ENCODE measurements at places on chromosomes 6 and 20.
A peak's percentile ranks its signal among the peaks of the same experiment; 100 is the strongest.

DNA sequence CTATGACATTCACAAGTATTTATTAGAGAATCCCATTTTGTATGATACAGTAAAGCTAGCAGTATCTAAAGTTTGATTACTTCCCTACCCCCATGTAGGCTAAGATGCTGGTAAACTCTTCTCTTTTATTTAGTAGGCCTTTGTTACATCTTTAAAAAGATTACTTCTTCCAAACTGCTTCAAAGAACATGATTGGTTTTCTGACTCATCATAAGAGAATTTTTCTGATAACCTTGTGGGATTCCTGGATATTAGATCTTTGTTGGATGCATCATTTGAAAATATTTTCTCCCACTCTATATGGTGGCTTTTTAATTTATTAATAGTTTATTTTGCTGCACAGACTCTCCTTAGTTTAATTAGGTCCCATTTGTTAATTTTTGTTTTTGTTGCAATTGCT is 898.3 kb upstream of the ADGRB3 start:
- DNase-seq, result no peak

DNA sequence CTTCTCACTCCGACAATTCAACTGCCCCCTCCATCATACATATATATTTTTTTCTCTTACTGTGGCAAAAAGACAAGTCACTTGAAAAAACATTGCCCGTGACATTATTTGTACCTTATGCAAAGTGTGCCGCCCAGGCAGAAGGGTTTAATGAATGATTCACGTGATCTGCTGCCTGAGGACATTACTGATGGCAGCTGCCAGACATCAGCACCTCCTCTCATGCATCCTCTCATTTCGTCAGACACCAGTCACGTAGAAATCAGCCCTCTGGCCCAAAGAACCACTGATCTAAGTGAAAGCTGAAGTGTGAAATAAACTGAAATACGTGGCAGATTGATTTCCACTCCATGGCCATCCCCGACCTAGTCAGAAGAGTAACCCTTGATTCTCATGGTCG is 218.8 kb upstream of the PDE10A start:
- DNase-seq, result no peak

GRCh38 chr6:2716936-2717700 is 33.6 kb downstream of the MYLK4 start:
- DNase-seq, result no peak

- DNase-seq, result no peak
Observed at GRCh38 chr6:113763876-113764275, 93.3 kb upstream of the MARCKS start.

- DNase-seq, result no peak
Observed at GRCh38 chr6:14401246-14401645, 283.7 kb downstream of the CD83 start.

- no peak for DNase-seq
Observed at GRCh38 chr20:38728191-38728781, 4.0 kb downstream of the SLC32A1 start.

DNA sequence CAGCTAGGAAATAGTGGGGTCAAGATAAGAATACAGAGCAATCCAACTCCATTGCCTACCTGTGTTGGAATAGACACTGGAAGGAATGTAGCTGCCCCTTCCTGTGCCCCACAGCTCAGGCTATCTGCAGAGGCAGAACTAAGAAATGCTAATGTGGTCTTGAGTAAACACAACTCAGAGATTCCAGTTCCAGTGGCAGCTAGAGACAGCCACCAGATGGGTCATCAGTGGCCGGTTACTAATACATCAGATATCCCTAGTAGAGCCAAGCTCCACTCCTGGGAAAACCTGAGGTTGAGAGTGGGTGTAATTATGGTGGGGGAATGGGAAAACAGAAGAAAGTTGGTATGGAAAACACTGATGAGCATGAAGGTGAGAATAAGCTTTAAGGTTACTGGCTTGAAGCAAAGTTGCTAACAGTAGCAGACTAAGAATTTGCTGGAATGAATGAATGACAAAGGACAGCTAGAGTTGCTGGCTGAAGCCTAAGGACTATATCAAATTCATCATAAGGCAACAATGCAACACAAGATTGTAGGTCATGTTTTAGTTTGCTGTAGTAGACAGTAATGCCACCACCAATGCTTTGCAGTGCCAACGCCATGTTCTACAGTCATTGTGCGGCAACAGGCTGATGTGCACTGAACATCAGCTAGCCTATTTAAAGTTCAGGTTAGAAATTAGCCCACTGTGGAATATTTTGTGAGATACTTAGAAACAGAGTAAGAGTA is 28.3 kb upstream of the FAM83C start:
- no peak for DNase-seq

DNA sequence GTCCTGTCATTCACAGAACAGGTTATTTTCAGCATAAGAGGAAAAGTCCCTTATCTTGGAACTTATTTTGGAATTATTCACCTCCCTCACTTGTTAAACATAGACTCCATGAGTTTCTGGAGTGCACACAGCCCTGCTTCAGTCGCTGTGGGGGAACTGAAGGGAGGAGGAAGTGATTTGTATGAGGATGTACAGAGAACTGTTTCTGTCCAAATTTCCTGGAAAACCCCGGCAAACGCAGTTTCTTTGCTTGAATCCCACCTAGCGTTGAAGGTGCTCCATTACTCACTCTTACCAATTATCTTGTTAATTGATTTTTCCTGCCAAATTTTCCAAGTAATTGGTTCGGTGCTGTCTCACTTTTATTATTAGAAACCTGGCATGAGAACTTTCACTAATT is 78.0 kb upstream of the AGPAT4 start:
- no peak for DNase-seq

GRCh38 chr20:23046431-23046830 is 3.0 kb downstream of the THBD start:
- DNase-seq, result no peak

- no peak for DNase-seq
Observed at GRCh38 chr6:103721923-103722322, 1137.8 kb downstream of the HACE1 start.

GRCh38 chr6:14858808-14859207 is 387.1 kb upstream of the JARID2 start:
- DNase-seq, result no peak

- no peak for DNase-seq
Observed at GRCh38 chr6:46719099-46719498, 16.1 kb downstream of the PLA2G7 start.

GRCh38 chr6:11072101-11072500 is 21.5 kb upstream of the SMIM13 start:
- DNase-seq, result no peak

- DNase-seq, result no peak
Observed at GRCh38 chr6:12459945-12460661, 169.9 kb downstream of the EDN1 start.

DNA sequence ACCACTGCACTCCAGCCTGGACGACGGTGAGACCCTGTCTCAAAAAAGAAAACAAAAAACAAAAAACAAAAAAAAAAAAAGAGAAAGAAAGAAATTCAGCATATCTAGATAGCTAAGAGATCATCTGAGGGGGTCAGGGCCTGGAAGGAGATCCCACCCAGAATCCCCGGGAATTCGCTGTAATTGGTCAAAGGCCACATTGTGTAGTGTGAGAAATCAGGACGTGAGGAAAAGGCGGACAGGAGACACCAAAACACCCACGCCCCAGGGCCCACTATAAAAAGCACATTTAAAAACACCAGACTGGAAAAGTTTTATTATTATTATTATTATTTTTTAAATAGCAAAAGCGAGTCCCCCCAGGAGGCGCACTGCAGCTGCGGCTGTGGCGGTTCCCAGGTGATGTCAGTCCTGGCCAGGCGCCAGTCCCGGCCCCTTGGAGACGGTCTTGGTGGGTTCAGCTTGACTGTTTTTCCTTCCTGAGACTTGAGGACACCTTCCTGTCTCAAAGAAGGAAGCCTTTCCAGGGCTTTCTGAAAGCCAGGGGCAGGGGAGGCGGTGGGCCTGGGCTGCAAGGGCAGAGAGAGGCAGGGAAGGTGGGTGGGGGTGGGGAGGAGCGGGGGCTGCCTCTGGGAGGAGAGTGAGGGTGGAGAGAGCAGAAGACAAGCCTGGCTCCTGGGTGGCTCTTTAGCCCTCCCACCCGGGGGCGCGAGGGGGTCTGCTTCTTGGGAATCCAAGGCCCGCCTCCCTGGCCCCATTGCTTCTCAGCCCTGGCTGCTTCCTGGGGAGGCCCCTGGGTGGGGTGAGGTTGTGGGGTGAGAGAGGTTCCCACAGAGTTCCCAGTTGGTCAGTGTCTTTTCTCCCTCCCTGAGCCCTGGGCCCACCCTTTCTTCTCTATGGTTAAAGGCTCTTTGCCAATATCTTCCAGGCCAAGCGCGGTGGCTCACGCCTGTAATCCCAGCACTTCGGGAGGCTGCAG is 14.5 kb downstream of the TCF15 start:
- DNase-seq, result peak; percentile 76

- DNase-seq, result peak; percentile 76
Observed at GRCh38 chr6:133512410-133513016, 271.4 kb downstream of the EYA4 start.

DNA sequence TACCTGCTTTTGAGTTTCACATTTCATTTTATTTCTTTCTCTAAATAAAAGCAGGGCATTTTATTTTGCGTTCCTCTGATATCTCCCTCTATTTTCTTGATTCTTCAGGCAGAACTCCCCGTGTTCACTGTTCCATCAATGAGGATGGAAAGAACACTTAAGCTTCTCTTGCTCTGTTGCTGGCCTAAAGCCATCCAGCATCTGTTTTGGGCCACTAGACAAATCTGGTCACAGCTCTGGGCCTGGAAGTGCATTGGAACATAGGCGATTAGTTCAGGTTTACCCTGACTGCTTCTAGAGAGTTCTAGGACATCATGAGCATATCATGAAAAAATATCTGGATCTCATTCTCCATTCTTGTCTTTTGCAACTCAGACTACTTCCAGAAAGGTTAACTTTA is 611.2 kb downstream of the UTRN start:
- DNase-seq, result no peak

GRCh38 chr6:37212268-37212667 is 42.3 kb downstream of the PIM1 start:
- no peak for DNase-seq

- no peak for DNase-seq
Observed at GRCh38 chr6:145756170-145756662, 20.9 kb upstream of the EPM2A start.

GRCh38 chr6:45305546-45305945 is 22.6 kb upstream of the RUNX2 start:
- peak; percentile 29 for DNase-seq

DNA sequence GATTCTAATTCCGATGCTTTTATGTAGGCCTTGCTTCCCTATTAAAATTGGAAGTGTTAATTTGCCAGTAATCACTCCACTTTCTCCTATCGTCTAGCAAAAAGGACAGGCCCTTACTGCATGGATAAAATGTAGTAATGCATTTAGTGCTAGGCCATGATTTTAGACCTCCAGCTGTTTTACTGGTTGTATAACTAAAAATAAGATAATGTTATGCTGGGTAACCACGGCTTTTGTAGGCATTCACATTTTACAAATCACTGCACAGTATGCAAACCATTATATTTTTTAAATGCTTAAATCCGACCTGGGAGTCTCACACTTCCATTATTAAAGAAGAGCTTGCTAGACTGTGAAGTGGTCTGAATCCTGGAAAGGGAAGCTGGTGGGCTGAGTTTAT is 179.5 kb downstream of the TFAP2A start:
- DNase-seq, result no peak

GRCh38 chr6:48110436-48111142 is 408 bp downstream of the PTCHD4 start:
- DNase-seq, result no peak

- DNase-seq, result no peak
Observed at GRCh38 chr6:64280569-64280968, 645.0 kb downstream of the PHF3 start.
